ENCODE measurements at places on chromosomes 3 and 15. TPM values are rescaled to one million over a fixed set of nuclear protein-coding genes. Genes with fewer than 3 reads are reported as not detected.

- peaks cover 4% of the 10 kb centered on the region for H3K4me1 ChIP-seq
- no peak for DNase-seq
- no peak overlapping the region for H3K27ac ChIP-seq
These were observed 89.4 kb downstream of the LSM3 start for GRCh38 chr3:14267976-14268375.

Gene KBTBD13
- total RNA-seq, result not detected

DNA sequence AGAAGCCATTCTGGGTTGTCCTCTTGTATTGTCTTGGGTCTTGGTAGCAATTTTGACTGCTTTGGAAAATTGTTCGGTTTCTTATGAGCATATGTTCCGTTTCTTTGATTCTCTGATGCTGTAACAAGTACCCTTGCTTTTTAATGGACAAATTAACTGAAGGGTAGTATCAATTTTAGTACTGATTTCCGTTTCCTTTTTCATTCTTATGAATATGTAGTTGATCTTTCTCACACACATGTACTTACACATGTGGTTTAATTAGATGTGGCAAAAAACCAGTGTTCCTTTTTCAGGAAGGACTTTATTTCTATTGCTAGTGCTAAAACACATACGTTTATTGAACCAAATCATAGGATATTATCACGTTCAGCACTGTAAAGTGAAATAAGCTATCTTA is 119.1 kb downstream of the TCF12 start:
- no peak overlapping the region for H3K4me3 ChIP-seq
- peaks cover 21% of the 10 kb centered on the region for H3K4me1 ChIP-seq
- peaks cover 3% of the 10 kb centered on the region for H3K36me3 ChIP-seq
- H3K27ac ChIP-seq, result no peak overlapping the region

Gene TEX55
- not detected for total RNA-seq

GRCh38 chr3:184636741-184637316 is 75.0 kb downstream of the MAGEF1 start:
- peaks cover 4% of the 10 kb centered on the region for H3K4me1 ChIP-seq
- H3K27ac ChIP-seq, result peak overlapping the region; percentile 19
- DNase-seq, result peak; percentile 43
- no peaks in the 10 kb centered on the region for H3K36me3 ChIP-seq
- H3K4me3 ChIP-seq, result no peak overlapping the region

- DNase-seq, result peak; percentile 48
- H3K4me3 ChIP-seq, result peak overlapping the region; percentile 89
- peaks cover 50% of the 10 kb centered on the region for H3K4me1 ChIP-seq
These were observed 880 bp downstream of the PPP4R2 start for GRCh38 chr3:72997421-72997961.

Gene ERC2
- total RNA-seq, result not detected

DNA sequence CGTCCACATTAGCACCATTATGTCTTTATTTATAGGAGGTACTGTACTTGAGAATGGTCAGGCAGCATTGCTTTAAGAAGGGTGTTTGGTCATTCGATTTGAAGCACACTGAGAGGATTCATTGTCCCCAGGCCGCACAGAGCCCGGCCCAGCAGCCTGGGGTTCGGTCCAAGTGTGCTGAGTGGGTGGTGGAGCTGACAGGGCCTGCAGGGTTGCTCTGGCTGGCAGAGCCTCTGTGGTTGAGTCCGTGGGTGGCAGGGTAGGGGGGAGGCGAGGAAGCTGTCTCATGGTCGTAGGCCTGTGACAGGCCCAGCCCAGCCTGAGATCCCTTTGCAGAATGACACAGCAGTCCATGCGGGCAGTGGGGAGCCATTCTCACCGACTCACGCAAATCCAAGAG is 227.7 kb upstream of the TOPAZ1 start:
- H3K36me3 ChIP-seq, result no peaks in the 10 kb centered on the region
- H3K4me1 ChIP-seq, result peaks cover 14% of the 10 kb centered on the region
- no peak overlapping the region for H3K4me3 ChIP-seq
- H3K27me3 ChIP-seq, result peaks cover 30% of the 10 kb centered on the region
- no peak for DNase-seq

DNA sequence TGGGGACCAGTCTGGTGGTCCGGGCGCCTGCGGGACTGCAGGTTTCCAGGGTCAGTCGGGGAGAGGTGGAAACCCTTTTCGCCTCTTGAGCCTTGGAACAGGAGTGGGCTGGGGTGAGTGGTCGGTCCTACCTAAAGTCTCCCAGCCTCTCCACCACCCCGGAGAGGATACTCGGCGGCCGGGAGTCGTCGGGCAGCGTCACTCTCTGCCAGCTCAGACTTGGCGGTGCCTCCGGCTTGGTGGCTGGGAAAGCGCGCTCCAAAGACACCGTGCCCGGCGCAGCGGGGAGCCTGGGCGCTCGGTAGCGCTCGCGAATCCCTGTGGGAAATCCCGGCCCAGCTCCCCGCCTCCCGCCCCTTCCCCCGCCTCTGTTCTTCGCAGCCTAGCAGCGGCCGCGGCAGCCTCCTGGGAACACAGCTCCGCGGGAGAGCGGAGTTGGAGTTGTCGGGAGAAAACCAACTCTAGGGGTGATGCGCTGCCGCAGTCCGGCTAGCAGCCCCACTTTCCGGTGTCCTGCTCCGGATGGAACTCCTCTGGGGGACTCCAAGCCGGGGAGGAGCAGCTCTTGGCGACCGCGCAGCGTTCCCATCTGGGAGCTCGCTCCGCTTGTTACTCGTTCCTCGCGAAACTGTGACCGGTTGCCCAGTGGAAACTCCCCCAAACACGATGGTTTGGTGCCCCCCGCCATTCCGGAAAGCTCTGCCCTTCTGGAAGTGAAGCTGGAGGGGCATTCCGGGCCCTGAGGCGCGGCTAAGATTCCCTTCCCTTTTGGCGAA is 1.4 kb downstream of the EPHB1 start:
- H3K36me3 ChIP-seq, result no peaks in the 10 kb centered on the region
- peaks cover 21% of the 10 kb centered on the region for H3K4me1 ChIP-seq
- H3K27ac ChIP-seq, result no peak overlapping the region

DNA sequence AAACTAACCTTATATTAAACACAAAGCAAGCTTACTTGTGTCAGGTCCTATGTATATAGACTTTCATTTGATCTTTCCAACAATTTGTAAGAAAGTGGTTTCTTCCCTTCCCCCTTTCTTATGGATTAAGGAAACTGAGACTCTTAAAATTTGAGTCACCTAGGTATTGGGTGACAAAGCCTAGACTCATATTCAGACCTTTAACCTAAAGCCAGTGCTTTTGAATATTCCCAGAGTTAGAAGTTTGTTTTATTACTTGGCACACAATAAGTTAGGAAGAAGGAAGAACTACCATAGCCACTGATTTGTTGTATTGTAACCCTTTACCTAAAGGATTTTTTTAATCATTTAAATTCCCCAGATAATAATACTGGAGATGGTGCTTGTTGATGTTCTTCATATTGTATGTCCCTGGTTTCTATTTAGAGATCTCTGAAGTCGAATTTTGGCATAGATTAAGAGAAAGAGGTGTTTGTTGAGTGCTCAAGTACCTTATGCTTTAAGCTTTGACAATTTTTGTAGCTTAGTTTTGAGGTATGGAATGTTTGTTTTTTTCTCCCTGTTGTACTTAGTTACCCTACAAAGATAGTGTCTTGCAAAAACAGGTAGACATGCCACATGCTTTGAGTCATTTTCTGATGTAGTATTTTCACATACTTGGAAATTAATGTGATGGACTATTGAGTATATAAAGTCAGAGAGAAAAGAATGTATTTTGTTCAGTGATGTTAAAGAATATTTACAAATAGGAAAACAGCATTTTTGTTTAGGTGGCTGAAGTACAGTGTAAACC is 11.2 kb downstream of the TSC22D2 start:
- peaks cover 25% of the 10 kb centered on the region for H3K36me3 ChIP-seq
- H3K4me3 ChIP-seq, result no peak overlapping the region
- no peak for DNase-seq
- H3K27me3 ChIP-seq, result no peaks in the 10 kb centered on the region

DNA sequence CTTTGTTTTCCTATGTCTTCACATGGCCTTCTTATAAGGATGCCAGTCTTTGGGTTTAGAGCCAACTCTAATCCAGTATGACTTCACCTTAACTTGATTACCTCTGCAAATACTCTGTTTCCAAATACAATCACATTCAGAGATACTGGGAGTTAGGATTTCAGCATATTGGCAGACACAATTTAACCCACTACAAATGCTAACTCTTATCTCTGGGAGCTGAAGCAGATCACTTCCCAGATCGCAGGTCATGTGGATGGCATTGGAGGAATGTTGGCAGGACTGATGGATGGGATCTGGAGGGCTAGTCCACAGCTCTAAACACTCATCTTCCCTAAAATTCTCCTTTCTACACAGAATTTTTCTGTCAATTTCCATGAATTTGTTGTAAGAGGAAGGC is 46.2 kb upstream of the ADGRG7 start:
- no peaks in the 10 kb centered on the region for H3K27me3 ChIP-seq
- no peak for DNase-seq
- no peaks in the 10 kb centered on the region for H3K4me1 ChIP-seq
- H3K27ac ChIP-seq, result no peak overlapping the region
- H3K4me3 ChIP-seq, result no peak overlapping the region
- H3K36me3 ChIP-seq, result no peaks in the 10 kb centered on the region

GRCh38 chr3:49900491-49901153 is 3.1 kb downstream of the MST1R start:
- H3K4me1 ChIP-seq, result peaks cover 17% of the 10 kb centered on the region
- DNase-seq, result no peak
- no peaks in the 10 kb centered on the region for H3K27me3 ChIP-seq
- H3K4me3 ChIP-seq, result no peak overlapping the region

- peaks cover 2% of the 10 kb centered on the region for H3K27me3 ChIP-seq
- peak; percentile 67 for DNase-seq
- H3K4me3 ChIP-seq, result no peak overlapping the region
These were observed 44.8 kb downstream of the CYP11A1 start for GRCh38 chr15:74322558-74323180.

DNA sequence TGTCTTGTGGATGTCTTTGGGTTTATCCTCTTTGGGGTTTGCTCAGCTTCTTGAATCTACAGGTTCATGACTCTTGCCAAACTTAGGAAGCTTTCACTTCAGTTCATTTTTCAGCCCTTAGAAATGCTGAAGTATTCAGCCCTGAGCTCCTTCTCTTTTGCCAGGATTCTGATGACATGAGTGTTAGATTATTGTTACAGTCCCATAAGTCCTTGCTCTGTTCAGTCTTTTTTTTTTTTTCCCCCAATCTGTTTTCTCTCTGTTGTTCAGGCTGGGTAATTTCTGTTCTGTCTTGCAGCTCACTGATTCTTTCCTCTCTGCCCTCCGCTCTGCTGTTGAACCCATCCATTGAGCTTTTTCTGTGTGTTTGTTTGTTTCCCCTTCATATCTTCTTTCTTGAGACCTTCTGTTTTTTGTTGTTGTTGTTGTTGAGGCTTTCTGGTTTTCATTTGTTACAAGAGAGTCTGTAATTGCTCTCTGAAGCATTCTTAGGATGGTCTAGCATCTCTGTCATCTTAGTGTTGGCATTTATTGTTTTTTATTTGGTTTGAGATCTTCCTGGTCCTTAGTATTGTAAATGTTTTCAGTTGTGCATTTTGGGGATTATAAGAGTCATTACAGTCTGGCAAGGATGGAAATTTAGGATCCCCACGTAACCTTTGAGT is 18.4 kb downstream of the LRCH3 start:
- no peak overlapping the region for H3K27ac ChIP-seq
- H3K36me3 ChIP-seq, result peaks cover 23% of the 10 kb centered on the region
- H3K4me1 ChIP-seq, result peaks cover 19% of the 10 kb centered on the region
- no peak overlapping the region for H3K4me3 ChIP-seq
- DNase-seq, result no peak

Gene FAM81A
- 0.50 TPM for total RNA-seq

Gene PLA2G4D
- total RNA-seq, result not detected

Gene ALDH1A2
- total RNA-seq, result 0.63 TPM

GRCh38 chr3:195904368-195904767 is 4.0 kb downstream of the TNK2 start:
- no peaks in the 10 kb centered on the region for H3K27me3 ChIP-seq
- peaks cover 66% of the 10 kb centered on the region for H3K4me1 ChIP-seq
- peaks cover 38% of the 10 kb centered on the region for H3K36me3 ChIP-seq

DNA sequence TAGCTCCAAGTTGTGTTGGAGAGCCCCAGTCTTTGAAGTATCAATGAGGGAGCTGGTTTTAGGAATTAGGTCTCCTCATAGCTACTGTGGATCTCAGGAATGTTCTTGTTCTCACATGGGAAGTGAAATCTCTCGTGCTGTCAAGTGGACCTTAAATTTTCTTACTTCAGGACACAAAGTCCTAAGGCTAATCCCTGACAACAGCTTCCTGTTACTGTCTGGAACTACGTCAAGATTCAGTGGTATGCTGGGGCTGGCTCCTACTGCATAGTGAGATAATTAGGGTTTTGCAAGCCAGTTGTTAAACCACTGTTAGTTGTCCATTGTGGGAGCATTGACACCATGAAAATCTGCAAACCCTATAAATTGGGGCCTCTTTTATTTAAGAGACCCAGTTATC is 22.8 kb downstream of the MESP1 start:
- H3K27ac ChIP-seq, result no peak overlapping the region
- no peak for DNase-seq
- H3K27me3 ChIP-seq, result peaks cover 13% of the 10 kb centered on the region
- H3K36me3 ChIP-seq, result no peaks in the 10 kb centered on the region
- H3K4me1 ChIP-seq, result no peaks in the 10 kb centered on the region

Gene PLXNA1
- 6.5 TPM for total RNA-seq

DNA sequence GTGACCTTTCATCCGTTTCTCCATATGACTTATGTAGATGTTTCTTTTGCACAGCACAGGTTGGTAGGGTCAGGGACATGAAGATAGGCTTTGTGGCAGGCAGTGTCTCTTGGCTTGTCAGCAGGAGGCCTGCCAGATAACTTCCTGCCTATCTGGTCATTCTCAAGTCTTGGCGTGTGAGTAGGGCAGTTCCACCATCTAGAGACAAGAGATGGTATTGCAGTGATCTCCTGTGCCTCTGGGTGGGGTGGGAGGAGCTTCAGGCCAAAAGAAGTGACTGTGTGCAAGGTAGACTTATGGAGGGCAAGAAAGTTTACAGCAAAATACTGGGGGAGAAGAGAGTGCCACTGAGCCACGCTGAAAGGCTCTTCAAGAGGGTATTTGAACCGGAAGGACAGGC is 11.0 kb downstream of the TEX264 start:
- H3K36me3 ChIP-seq, result peaks cover 68% of the 10 kb centered on the region
- H3K27me3 ChIP-seq, result no peaks in the 10 kb centered on the region
- H3K4me3 ChIP-seq, result peak overlapping the region; percentile 66
- peak; percentile 86 for DNase-seq
- peak overlapping the region; percentile 84 for H3K27ac ChIP-seq

- H3K27me3 ChIP-seq, result peaks cover 2% of the 10 kb centered on the region
- no peak overlapping the region for H3K4me3 ChIP-seq
- DNase-seq, result no peak
- H3K27ac ChIP-seq, result no peak overlapping the region
These were observed 673.7 kb downstream of the FHIT start for GRCh38 chr3:60577601-60578000.

Gene MESP2
- not detected for total RNA-seq
